ENCODE measurements at places on chromosomes 5 and 9.
A peak's percentile ranks its signal among the peaks of the same experiment; 100 is the strongest.

- DNase-seq: no peak
Observed at GRCh38 chr9:37449862-37450632, 15.2 kb downstream of the ZBTB5 start.

DNA sequence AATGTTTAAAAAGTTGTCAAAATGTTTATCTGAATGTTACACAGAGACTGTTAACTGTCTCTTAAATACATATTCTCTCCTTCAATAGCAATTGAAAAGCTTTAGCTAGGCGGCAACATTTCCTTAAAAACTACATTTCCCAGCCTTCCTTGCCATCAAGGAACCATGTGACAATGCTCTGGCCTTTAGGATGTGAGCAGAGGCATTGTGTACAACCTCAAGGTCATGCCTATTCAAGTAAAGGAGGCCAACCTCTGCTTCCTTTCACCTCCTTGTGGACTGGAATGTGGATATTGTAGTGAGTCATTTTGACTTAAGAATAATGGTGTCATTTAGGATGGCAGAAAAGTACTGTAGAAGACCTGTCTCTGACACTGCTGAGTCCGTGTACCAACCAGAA lies 23.7 kb upstream of the MROH2B start:
- no peak for DNase-seq

DNA sequence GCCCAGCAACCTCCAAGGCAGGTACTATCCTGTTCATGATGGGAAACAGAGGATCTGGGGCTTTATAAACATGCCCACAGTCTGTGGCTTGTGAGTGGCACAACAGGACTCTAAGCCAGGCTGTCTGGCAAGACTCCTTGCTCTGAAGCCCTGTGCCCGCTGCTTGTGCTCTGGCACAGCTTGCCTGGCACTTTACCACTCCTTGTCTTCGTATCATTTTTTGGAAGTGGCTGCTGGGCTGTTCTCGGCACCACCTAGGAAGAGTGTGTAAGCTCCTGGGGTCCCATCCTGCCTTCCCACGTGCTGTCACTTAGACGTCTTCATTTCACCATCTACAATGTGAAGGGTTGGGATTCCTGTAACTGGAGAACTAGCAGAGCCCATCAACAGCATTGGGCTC lies 59.3 kb upstream of the GLRX start:
- DNase-seq: no peak

- DNase-seq: peak; percentile 21
Observed at GRCh38 chr9:92176800-92177185, 61.6 kb upstream of the SPTLC1 start.

DNA sequence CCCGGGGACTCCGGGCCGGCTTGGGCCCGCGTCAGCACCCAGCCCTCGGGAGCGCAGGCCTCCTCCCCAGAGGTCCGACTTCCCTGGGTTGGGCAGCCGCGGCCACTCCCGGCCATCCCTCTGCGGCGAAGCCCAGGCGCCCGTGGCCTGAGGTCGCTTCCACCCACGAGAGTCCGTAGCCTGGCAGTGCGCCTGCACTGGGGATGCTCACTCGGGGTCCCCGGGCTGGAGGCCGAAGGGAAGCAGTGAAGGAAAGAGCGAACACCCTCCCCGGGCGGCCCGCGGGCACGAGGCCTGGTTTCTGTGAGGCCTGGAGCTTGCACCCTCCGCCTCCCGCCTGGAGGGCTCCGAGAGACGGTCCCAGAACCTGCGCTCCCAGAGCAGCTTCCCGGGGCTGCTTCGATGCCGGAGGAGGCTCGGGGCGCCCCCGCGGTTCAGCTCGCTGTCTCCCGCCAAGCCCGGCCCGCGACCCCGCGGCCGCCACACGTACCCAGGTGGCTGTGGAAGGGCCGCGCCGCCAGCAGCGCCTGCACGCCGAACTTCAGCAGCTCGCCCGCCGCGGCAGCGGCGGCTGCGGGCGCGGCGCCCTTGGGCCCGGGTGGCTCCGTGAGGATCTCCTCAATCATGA lies 607 bp downstream of the BARX1 start:
- peak; percentile 87 for DNase-seq

DNA sequence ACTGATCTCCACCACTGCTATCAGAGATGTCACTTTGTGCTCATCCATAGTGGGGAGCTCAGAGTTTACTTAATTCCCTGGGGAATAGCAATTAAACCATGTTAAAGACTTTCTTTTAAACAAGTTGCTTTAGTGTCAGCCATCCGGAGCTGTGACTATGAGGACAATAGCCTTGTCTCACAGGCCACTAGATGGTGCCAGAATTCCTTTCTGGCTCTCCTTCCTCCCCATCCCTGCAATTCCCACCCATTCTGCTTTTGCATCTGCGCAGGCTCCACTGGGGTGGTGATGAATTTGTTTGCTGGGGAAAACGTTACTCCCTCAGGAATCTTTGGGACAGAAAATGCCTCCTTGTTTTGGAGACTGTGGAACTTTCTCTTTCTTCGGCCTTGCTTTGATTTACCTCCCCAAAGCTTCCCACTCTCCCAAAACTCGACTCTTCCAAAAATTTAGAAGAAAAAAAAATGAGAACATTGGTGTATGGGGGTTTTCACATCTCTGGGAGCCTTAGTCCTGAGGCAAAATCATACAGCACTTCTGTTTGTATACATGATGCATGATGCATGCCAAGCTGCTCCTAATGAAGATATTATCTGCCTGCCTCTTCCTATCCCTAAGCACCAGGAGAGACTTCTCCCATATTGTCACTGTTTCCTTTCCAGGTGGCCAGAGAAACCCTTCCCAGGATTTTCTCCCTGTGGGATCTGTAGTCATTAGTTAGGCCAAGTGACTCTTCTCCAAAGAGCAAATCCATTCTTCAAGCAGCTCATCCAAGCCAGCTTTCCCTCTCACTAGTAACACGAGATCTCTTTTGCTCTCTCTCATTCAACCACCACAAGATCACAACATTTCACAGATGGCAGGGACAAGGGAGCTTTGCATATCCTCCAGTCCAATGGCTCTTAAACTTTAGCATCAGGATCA lies 466.1 kb downstream of the TLR4 start:
- DNase-seq: peak; percentile 36

GRCh38 chr5:4901305-4901811 lies 238.8 kb upstream of the ADAMTS16 start:
- DNase-seq: no peak
